ENCODE measurements at places on chromosomes 11 and 22.
A peak's percentile ranks its signal among the peaks of the same experiment; 100 is the strongest.

DNA sequence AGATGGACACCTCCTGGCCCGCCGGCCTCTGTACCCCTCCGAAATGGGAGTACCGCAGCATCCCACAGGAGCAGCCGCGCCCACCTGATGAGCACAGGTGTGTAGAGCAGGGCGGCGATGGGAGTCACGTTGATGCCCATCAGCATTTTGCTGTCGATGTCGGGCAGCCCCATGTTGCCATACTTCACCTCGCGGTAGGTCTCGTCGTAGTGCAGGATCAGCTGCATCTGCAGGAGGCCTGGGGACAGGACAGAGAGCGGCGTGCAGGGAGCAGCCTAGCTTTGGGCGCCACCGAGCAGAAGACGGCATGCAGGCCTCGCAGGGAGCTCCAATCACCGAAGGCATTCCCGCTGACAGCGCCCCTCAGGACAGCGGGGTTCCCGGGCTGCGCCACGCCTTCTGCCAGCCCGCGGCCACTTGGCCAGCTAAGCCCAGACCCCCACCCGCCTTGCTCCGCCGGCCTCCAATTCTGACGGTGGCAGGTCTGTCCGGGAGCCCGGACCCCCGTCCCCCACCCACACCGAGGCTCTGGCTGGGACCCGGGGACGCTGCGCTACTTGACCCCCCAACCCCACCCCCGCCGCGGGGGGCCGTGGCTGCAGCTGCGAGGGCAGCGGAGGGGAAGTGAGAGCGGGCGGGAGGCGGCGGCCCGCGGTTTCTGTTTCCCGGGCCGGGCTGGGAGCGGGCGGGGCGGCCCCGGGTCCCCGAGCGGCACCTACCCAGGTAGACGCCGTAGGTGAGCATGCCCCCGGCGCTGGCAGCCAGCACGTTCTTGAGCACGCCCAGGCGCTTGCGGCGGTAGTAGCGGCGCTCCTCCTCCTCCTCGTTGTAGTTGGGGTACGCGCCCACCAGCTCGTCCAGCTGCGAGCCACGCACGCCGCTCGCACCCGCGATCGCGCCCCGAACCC lies 705 bp downstream of the UNC93B1 start:
- DNase-seq, result no peak

DNA sequence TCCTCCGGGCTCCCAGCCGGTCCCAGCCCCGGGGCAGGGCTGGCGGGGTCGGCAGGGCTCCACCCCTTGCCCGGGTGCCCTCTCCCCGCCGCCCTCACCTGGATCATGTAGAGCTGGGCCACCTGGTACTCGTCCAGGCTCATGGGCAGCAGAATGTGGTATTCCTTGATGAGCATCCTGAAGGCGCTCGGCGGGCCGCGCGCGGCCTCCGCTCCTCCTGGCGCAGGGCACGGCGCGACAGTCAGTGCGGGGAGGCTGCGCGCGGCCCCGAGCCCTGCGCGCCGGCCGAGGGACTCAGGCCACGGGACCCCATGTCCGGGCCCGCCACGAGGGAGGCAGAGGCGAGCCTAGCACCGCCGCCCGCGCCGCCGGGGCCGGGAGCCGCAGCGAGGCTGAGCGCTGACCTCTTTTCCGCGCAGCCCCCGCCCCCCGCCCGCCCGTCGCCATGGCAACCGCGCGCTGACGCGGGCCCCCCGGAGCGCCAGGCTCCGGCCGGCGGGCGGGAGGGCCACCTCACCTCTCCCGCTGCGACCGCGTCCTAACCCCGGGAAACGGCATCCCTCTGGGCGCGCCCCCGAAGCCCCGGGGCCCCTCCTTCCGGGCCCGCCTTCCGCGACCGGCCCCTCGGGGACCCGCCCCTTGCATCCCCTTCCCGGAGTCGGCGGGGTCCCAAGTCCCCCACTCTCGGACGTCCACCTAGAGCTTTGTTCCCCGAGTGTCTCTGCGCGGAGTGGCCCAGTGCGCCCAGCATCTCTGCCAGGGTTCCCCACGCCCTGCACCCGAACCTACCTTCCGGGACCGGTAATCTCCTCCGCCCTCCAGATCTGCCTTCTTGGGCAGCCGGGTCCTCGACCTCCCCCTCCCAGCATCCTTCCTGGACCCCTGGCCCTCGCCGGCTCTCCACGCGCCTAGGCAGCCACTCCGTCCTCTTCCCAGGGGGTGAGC lies 886 bp downstream of the PITPNM1 start:
- DNase-seq, result no peak

- DNase-seq, result no peak
These were observed 2.5 kb downstream of the ST13 start for GRCh38 chr22:40853961-40854360.

GRCh38 chr11:75554258-75555022 lies 7.6 kb upstream of the SERPINH1 start:
- no peak for DNase-seq

- no peak for DNase-seq
These were observed 227.6 kb downstream of the SBF2 start for GRCh38 chr11:10066441-10066840.

GRCh38 chr11:102416976-102417375 lies 35.6 kb downstream of the TMEM123 start:
- no peak for DNase-seq

GRCh38 chr11:134131628-134132244 lies 62.9 kb downstream of the JAM3 start:
- DNase-seq, result no peak

- DNase-seq, result no peak
These were observed 116.2 kb downstream of the FAT3 start for GRCh38 chr11:92340839-92341238.

- DNase-seq, result no peak
These were observed 3.0 kb upstream of the LGR4 start for GRCh38 chr11:27475622-27476021.

GRCh38 chr11:22634897-22635629 lies 9.4 kb upstream of the FANCF start:
- no peak for DNase-seq

GRCh38 chr11:47847892-47848699 lies at the start of gene NUP160:
Gene NUP160, minus strand, starts transcription at chr11:47848350. Its CDS starts 32 bp downstream, at chr11:47848318.
- DNase-seq, result peak; percentile 77

- DNase-seq, result no peak
These were observed 1.4 kb downstream of the TSPAN4 start for GRCh38 chr11:843818-844692.

GRCh38 chr11:126925321-126926093 lies 75.1 kb downstream of the KIRREL3 start:
- no peak for DNase-seq

GRCh38 chr11:95536047-95536690 lies 253.4 kb downstream of the FAM76B start:
- no peak for DNase-seq

Data from stimulated activated CD8-positive, alpha-beta memory T cell treated with anti-CD3 and anti-CD28 coated beads, Interleukin-7, amount 100 ng/mL, for 1 hour (primary cell).